Activated CD8-positive, alpha-beta memory T cell treated with anti-CD3 and anti-CD28 coated beads, Interleukin-2, amount 10 ng/mL, durations not matched to agents 7 days and 5 days (primary cell): ENCODE measurements at places on chromosomes 1 and 21.

GRCh38 chr21:39913706-39914305, 46.6 kb downstream of the PCP4 start:
- H3K27ac ChIP-seq: no peak overlapping the region
- H3K4me3 ChIP-seq: no peak overlapping the region

- no peaks in the 10 kb centered on the region for H3K36me3 ChIP-seq
- H3K4me1 ChIP-seq: peaks cover 95% of the 10 kb centered on the region
- peak overlapping the region; percentile 25 for H3K27ac ChIP-seq
- no peak overlapping the region for H3K4me3 ChIP-seq
These were observed 185.9 kb upstream of the EDN2 start for GRCh38 chr1:41670217-41670957.

- peaks cover 12% of the 10 kb centered on the region for H3K4me1 ChIP-seq
- no peaks in the 10 kb centered on the region for H3K36me3 ChIP-seq
- peak overlapping the region; percentile 42 for H3K27ac ChIP-seq
- no peak for DNase-seq
- H3K27me3 ChIP-seq: peaks cover 10% of the 10 kb centered on the region
- H3K4me3 ChIP-seq: peak overlapping the region; percentile 77
These were observed 8.3 kb downstream of the VSIG8 start for GRCh38 chr1:159854116-159854692.

DNA sequence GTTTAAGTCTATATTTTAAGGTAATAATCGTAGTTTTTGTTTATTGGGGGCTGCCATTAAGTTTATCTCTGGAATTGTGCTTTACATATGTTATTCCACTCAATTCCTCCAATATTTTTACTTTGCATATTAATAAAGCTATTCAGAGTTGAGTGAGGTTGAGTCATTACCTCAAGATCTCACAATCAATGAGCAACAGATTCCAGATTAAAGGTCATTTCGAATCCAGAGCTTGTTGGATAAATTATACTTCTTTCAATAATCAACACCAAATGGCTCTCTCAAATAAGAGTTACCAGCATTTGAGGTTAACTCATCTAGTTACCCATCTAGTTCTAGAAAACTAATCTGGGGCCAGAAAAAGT, 16.7 kb downstream of the RGS4 start:
- no peaks in the 10 kb centered on the region for H3K36me3 ChIP-seq
- DNase-seq: no peak
- no peaks in the 10 kb centered on the region for H3K27me3 ChIP-seq
- no peak overlapping the region for H3K4me3 ChIP-seq

DNA sequence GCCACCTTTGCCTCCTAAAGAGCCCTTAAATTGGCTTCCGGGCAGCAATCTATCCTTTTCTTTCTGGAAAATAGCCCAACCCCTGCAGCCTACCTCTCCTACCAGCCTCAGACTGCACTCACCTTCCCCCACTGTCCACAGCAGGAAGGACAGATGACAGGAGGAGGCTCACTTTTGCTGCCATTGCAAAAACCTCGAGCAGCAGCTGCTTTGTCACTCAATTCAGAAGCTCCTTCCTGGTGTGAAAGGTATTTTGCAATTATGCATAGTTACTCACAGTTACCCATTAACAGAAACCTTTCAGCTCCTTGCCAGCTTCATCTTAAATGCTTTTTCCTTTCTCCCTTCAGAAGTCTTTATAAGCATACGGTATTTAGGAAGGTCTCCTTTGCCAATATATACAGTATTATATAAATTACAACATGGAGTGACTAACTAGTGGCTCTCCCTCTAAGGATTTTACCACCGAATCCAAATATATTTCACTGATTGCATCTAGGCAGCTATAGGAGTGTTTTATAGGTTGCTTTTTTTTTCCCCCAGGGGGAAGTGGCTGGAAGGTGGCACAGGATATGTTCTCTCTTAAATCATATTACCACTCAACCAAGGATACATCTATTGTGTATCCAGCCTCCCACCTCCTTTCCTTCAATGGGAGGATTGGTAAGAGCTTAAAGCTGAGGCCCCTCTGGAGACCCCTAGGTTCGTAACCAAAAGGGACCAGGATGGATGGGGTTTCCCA, 142.1 kb upstream of the IPO9 start:
- H3K4me1 ChIP-seq: no peaks in the 10 kb centered on the region
- DNase-seq: no peak
- peaks cover 12% of the 10 kb centered on the region for H3K27me3 ChIP-seq
- no peaks in the 10 kb centered on the region for H3K36me3 ChIP-seq

DNA sequence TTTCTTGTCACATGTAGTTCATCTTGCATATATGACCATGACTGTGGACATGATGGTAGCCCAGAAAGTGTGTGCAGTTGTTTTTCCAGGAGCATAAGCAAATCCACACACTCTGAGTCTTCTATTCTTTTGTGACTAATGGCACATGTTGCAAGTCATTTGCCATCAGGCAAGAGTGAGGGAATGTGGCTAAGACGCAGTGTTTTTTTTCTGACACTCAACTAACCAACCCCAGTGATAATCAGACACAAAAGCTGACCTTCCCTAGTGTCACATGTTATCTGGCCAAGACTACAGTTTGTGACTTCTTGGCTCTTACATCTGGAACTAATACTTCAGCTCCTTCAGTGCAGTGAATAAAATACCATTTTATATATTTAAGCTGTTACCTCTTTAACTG, 108.8 kb downstream of the ITSN1 start:
- H3K27ac ChIP-seq: no peak overlapping the region
- no peak overlapping the region for H3K4me3 ChIP-seq
- DNase-seq: no peak
- H3K36me3 ChIP-seq: no peaks in the 10 kb centered on the region
- no peaks in the 10 kb centered on the region for H3K27me3 ChIP-seq

GRCh38 chr1:21775550-21775914, 7.4 kb downstream of the USP48 start:
- H3K36me3 ChIP-seq: peaks cover 29% of the 10 kb centered on the region
- peaks cover 64% of the 10 kb centered on the region for H3K4me1 ChIP-seq
- DNase-seq: no peak
- no peak overlapping the region for H3K4me3 ChIP-seq
- no peaks in the 10 kb centered on the region for H3K27me3 ChIP-seq
- peak overlapping the region; percentile 61 for H3K27ac ChIP-seq

- H3K4me3 ChIP-seq: no peak overlapping the region
- DNase-seq: no peak
- H3K27me3 ChIP-seq: no peaks in the 10 kb centered on the region
- H3K27ac ChIP-seq: no peak overlapping the region
- peaks cover 10% of the 10 kb centered on the region for H3K4me1 ChIP-seq
These were observed 274.2 kb upstream of the C1orf105 start for GRCh38 chr1:172146141-172146850.

- H3K4me3 ChIP-seq: no peak overlapping the region
- peaks cover 25% of the 10 kb centered on the region for H3K4me1 ChIP-seq
- peak overlapping the region; percentile 2 for H3K27ac ChIP-seq
These were observed 56.8 kb upstream of the ABCG1 start for GRCh38 chr21:42161956-42162681.

GRCh38 chr1:201329801-201330200, 46.5 kb downstream of the PKP1 start:
- H3K4me1 ChIP-seq: no peaks in the 10 kb centered on the region
- no peak overlapping the region for H3K4me3 ChIP-seq
- no peak overlapping the region for H3K27ac ChIP-seq
- H3K36me3 ChIP-seq: no peaks in the 10 kb centered on the region

- H3K27me3 ChIP-seq: no peaks in the 10 kb centered on the region
- no peak overlapping the region for H3K4me3 ChIP-seq
- H3K36me3 ChIP-seq: peaks cover 67% of the 10 kb centered on the region
- H3K4me1 ChIP-seq: peaks cover 60% of the 10 kb centered on the region
- H3K27ac ChIP-seq: no peak overlapping the region
These were observed 21.8 kb downstream of the TENT5C start for GRCh38 chr1:117627546-117628130.

DNA sequence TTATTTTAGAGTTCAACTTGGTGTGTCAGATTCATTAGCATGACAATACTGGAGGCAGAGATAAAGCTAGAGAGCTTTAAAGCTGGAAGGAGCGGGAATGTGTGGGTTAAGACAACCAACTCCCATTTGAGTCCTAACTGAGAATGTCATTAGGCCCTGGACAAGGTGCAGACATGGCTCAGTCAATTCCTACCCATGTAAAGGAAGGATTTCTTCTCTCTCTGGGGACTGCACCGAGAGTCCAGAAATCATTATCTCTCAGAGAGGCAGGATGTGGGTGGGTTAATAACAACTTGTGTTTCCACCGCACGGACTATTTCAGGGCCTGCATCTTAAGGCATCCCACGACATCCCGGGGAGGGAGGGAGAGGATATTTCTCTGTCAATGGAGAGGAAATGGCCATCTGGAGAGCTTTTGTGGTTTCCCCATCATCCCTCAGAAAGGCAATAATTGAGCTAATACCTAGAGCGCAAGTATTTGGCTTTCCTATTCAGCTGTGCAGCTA, 46.7 kb upstream of the SARS1 start:
- no peaks in the 10 kb centered on the region for H3K36me3 ChIP-seq
- no peak overlapping the region for H3K27ac ChIP-seq
- H3K4me3 ChIP-seq: no peak overlapping the region
- no peaks in the 10 kb centered on the region for H3K27me3 ChIP-seq
- peaks cover 39% of the 10 kb centered on the region for H3K4me1 ChIP-seq

GRCh38 chr1:59242370-59242769, 54.5 kb upstream of the FGGY start:
- H3K27ac ChIP-seq: no peak overlapping the region
- H3K4me3 ChIP-seq: no peak overlapping the region
- H3K27me3 ChIP-seq: no peaks in the 10 kb centered on the region
- no peaks in the 10 kb centered on the region for H3K4me1 ChIP-seq
- H3K36me3 ChIP-seq: peaks cover 2% of the 10 kb centered on the region
- DNase-seq: no peak

DNA sequence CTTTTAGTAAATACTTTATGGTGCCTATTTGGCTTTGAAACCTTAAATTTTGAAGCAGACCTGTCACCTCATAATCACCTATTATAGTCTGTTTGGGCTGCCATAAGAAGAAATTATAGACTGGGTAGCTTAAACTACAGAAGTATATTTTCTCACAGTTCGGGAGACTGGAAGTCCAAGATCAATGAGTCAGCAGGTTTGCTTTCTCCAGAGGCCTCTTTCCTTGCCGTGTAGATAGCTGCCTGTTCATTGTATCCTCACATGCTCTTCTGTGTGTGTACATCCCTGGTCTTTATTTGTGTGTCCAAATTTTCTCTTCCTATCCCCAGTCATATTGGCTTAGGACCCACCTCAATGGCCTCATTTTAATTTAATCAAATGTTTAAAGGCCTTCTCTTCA, 518.2 kb downstream of the ADGRL2 start:
- H3K4me1 ChIP-seq: no peaks in the 10 kb centered on the region
- H3K4me3 ChIP-seq: no peak overlapping the region
- H3K27me3 ChIP-seq: no peaks in the 10 kb centered on the region

- H3K4me1 ChIP-seq: peaks cover 20% of the 10 kb centered on the region
- no peak overlapping the region for H3K4me3 ChIP-seq
- H3K27ac ChIP-seq: no peak overlapping the region
- peaks cover 3% of the 10 kb centered on the region for H3K36me3 ChIP-seq
These were observed 14.0 kb upstream of the S100B start for GRCh38 chr21:46618738-46619379.

GRCh38 chr21:35139382-35139715, 90.2 kb upstream of the RUNX1 start:
- H3K4me1 ChIP-seq: peaks cover 13% of the 10 kb centered on the region
- no peak overlapping the region for H3K27ac ChIP-seq
- H3K36me3 ChIP-seq: no peaks in the 10 kb centered on the region
- no peaks in the 10 kb centered on the region for H3K27me3 ChIP-seq

GRCh38 chr1:178921499-178921898, 50.6 kb upstream of the ANGPTL1 start:
- peaks cover 18% of the 10 kb centered on the region for H3K27me3 ChIP-seq
- H3K27ac ChIP-seq: no peak overlapping the region
- no peaks in the 10 kb centered on the region for H3K36me3 ChIP-seq
- H3K4me3 ChIP-seq: no peak overlapping the region
- no peaks in the 10 kb centered on the region for H3K4me1 ChIP-seq

DNA sequence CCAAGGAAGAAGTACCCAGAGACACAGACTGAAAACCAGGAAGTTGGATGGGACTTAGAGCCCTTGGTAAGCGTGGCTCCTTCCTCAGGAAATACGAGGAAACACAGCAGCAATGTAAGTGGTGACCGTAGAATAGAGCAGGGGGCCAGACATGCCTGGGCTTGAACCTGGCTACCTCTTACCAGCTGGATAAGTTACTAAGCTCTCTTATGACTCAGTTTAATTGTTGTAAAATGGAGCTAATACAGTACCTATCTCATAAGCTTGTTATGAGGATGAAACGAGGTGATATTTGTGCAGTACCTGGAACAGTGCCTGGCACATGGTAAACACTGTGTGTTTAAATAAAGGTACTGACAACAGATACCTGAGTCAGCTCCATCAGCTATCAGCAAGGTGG, 19.2 kb downstream of the EBNA1BP2 start:
- peaks cover 16% of the 10 kb centered on the region for H3K4me1 ChIP-seq
- H3K4me3 ChIP-seq: no peak overlapping the region

DNA sequence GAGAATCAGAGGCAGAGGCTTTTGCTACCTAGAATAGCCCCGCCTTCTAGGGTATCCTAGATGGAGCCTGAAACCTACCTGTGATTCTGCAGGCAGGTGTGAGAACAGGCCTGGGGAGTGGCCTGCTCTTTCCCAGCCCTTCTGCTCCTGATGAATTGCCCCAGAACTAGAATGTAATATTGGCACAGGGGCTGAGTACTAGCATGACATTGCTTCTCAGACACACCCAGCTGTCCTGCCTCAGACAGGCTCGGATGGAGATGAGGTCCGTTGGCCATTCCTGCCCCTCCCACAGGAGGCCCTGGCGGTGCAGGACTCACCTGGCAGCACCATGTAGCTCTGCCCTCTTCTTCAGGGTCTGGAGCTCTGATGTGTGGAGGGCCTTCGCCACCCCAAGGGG, 237.6 kb downstream of the GRIK3 start:
- no peak overlapping the region for H3K27ac ChIP-seq
- H3K27me3 ChIP-seq: no peaks in the 10 kb centered on the region
- H3K4me1 ChIP-seq: no peaks in the 10 kb centered on the region
- H3K4me3 ChIP-seq: no peak overlapping the region
- no peak for DNase-seq

DNA sequence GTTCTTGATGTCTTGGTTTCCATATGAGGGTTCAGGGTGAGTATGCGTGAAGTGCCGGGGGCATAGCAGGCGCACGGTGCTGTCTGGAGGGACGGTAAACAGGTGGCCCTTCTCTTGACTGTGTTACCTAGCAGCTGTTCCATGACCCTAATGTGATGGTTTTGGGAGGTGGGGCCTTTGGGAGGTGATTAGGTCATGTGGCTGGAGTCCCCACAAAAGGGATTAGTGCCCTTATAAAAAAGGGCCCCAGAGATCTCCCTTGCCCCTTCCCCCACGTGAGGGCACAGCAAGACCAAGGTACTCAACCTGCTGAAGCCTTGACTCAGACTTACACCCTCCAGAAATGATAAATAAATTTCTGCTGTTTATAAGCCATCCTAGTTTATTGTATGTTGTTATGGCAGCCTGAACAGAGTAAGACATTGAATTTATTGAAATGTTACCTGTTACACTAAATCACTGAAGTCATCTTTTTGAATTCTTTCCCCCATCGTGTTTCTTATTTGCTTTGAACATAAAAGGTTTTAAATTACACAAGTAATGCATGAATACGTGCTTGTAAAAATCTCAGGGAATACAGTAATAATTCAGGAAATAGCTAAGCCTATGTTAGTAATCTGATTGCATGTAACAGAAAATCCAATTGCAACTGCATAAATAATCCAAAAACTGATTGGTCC, 15.6 kb downstream of the TRAPPC10 start:
- no peak for DNase-seq
- no peak overlapping the region for H3K27ac ChIP-seq
- peaks cover 46% of the 10 kb centered on the region for H3K4me1 ChIP-seq
- no peak overlapping the region for H3K4me3 ChIP-seq

GRCh38 chr1:28010969-28011368, 51.2 kb downstream of the XKR8 start:
- H3K4me3 ChIP-seq: no peak overlapping the region
- DNase-seq: no peak
- H3K36me3 ChIP-seq: peaks cover 32% of the 10 kb centered on the region
- no peak overlapping the region for H3K27ac ChIP-seq
